ENCODE measurements at places on chromosomes 6 and 20. TPM values are rescaled to one million over a fixed set of nuclear protein-coding genes. Genes with fewer than 3 reads are reported as not detected.
A peak's percentile ranks its signal among the peaks of the same experiment; 100 is the strongest.

SLC13A3 gene
- 0.49 TPM for total RNA-seq

VSTM2L gene
- total RNA-seq: 3.3 TPM

CLPSL1 gene
- not detected for total RNA-seq

C6orf163 gene
- 1.2 TPM for total RNA-seq

APCDD1L gene
- 1.9 TPM for total RNA-seq

DUSP22 gene
- total RNA-seq: 73.8 TPM

CCM2L gene
- 5.8 TPM for total RNA-seq

ATP9A gene
- total RNA-seq: 34.6 TPM

NHSL1 gene
- 6.6 TPM for total RNA-seq

RNF217 gene
- total RNA-seq: 35.7 TPM

GRCh38 chr6:34332251-34333198 is 59.9 kb downstream of the NUDT3 start:
- no peak overlapping the region for H3K27ac ChIP-seq
- H3K4me3 ChIP-seq: no peak overlapping the region
- no peaks in the 10 kb centered on the region for H3K4me1 ChIP-seq
- H3K27me3 ChIP-seq: no peaks in the 10 kb centered on the region
- DNase-seq: no peak
- no peaks in the 10 kb centered on the region for H3K36me3 ChIP-seq

DNA sequence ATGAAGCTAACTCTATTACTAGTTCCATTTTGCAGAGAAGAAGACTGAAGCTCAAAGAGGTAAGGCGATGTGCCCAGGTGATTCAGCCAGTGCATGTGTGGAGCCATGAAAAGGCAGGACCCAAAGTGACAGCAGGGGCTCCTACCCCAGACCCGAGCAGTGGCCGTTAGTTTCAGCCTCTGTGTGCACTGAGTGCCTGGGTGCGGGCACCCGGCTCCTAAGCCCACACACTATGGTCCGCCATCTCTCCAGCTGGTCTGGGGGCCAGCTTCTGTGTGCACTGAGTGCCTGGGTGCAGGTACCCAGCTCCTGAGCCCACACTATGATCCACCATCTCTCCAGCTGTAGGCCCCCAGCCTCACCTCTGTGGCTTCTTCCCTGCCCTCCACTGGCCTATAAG is 123.5 kb upstream of the CST7 start:
- no peaks in the 10 kb centered on the region for H3K36me3 ChIP-seq
- H3K4me3 ChIP-seq: no peak overlapping the region
- no peaks in the 10 kb centered on the region for H3K4me1 ChIP-seq
- no peak overlapping the region for H3K27ac ChIP-seq

GRCh38 chr20:57532104-57532503 is 7.2 kb upstream of the CTCFL start:
- no peaks in the 10 kb centered on the region for H3K27me3 ChIP-seq
- H3K4me3 ChIP-seq: no peak overlapping the region
- H3K36me3 ChIP-seq: no peaks in the 10 kb centered on the region

DNA sequence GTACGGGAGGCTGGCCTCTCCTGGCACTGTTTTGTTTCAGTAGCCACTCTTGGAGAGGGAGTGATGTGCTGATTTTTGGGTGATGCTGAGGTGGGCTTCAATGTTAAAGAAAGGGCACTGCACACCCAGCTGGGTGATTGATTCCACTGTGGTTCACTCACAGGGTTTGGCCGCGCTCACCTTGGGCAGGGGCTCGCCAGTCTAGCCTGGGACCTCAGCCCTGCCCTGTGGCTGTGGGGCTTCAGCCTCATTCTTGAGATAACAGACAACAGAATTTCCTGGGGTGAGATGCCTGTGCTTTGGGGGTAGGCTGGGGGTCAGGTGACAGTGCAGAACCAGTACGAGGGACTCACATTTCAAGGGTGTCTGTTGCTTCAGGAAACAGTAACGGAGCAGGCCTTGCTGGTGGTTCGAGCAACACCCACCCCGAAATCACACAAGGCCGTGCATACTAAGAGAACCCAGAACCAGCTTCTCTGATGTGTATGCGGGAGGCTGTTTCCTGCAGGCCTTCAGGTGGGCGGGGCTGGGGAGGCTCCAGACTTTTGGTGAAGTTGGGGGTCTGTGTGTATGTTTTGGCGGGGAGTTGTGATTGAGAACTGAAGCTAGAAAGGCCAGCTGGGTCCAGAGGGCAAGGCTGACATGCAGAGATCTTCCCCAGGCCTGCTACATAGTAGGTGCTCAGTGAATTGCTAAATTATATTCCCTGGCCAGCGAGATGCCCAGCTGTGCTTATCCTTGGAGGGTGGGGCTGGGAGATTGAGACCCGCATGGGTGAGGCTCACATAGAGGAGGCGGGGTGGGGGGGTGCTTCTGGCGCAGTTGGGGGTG is 154.2 kb upstream of the RNF24 start:
- no peaks in the 10 kb centered on the region for H3K36me3 ChIP-seq
- H3K27ac ChIP-seq: no peak overlapping the region
- no peak for DNase-seq

- no peak overlapping the region for H3K4me3 ChIP-seq
- no peak for DNase-seq
- no peaks in the 10 kb centered on the region for H3K4me1 ChIP-seq
- H3K36me3 ChIP-seq: peaks cover 33% of the 10 kb centered on the region
Measured at GRCh38 chr20:43539975-43540672, 18.7 kb upstream of the SGK2 start.

DNA sequence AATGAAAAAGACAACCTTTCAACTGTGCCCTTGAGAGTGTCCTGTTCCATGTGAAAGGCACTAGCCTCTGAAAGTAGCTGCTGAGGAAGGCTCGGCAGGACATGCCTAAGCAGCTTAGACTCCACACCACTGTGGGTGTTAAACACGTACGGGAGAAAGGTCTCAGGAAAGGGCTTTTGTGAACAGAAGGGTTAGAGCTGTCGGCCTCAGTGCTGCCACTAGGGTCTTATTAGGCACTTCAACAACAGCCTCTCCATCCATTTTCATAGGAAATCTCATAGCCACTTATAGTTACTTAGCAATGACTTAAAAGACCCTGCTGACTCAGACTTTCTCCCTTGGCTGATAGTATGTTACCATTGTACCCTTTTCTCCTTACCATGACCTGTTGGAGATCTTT is 662.8 kb downstream of the TBC1D32 start:
- no peaks in the 10 kb centered on the region for H3K36me3 ChIP-seq
- DNase-seq: no peak
- H3K4me3 ChIP-seq: no peak overlapping the region
- H3K27me3 ChIP-seq: no peaks in the 10 kb centered on the region
- H3K27ac ChIP-seq: no peak overlapping the region

- H3K27me3 ChIP-seq: no peaks in the 10 kb centered on the region
- H3K4me3 ChIP-seq: no peak overlapping the region
- no peaks in the 10 kb centered on the region for H3K36me3 ChIP-seq
- DNase-seq: no peak
Measured at GRCh38 chr20:51442602-51443001, 99.9 kb downstream of the NFATC2 start.

GRCh38 chr20:50592282-50593004 is 82.3 kb downstream of the PTPN1 start:
- DNase-seq: peak; percentile 80
- peaks cover 20% of the 10 kb centered on the region for H3K27me3 ChIP-seq
- H3K4me1 ChIP-seq: peaks cover 24% of the 10 kb centered on the region
- H3K27ac ChIP-seq: peak overlapping the region; percentile 50
- H3K36me3 ChIP-seq: peaks cover 15% of the 10 kb centered on the region

DNA sequence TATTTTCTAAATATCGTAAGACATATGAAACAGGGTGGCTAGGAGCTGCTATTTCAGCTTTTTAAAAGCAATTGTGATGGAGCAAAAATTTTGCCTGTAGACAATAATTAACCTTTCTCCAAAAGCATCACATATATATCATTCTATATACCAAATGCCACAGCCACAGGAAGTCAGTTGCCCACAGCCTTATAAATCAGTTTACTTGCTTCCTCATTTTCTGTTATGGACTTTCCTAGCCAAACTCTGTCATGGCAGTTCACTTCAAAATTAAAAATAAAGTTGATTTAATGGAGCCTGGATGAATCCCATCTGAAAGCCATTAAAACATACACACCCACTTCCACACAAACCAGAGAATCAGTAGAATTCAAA is 93.4 kb upstream of the NHSL1 start:
- no peak for DNase-seq
- no peaks in the 10 kb centered on the region for H3K36me3 ChIP-seq
- H3K27me3 ChIP-seq: no peaks in the 10 kb centered on the region

GRCh38 chr6:54448617-54449016 is 140.4 kb downstream of the TINAG start:
- DNase-seq: no peak
- no peak overlapping the region for H3K4me3 ChIP-seq
- no peaks in the 10 kb centered on the region for H3K4me1 ChIP-seq
- H3K36me3 ChIP-seq: no peaks in the 10 kb centered on the region

GRCh38 chr20:60000271-60001042 is 42.2 kb downstream of the CDH26 start:
- H3K4me3 ChIP-seq: no peak overlapping the region
- no peak for DNase-seq
- no peaks in the 10 kb centered on the region for H3K27me3 ChIP-seq
- no peak overlapping the region for H3K27ac ChIP-seq

GRCh38 chr6:54100411-54101006 is 10.7 kb upstream of the MLIP start:
- H3K4me1 ChIP-seq: no peaks in the 10 kb centered on the region
- H3K36me3 ChIP-seq: no peaks in the 10 kb centered on the region
- H3K4me3 ChIP-seq: no peak overlapping the region
- H3K27ac ChIP-seq: no peak overlapping the region
- H3K27me3 ChIP-seq: no peaks in the 10 kb centered on the region
- no peak for DNase-seq

DNA sequence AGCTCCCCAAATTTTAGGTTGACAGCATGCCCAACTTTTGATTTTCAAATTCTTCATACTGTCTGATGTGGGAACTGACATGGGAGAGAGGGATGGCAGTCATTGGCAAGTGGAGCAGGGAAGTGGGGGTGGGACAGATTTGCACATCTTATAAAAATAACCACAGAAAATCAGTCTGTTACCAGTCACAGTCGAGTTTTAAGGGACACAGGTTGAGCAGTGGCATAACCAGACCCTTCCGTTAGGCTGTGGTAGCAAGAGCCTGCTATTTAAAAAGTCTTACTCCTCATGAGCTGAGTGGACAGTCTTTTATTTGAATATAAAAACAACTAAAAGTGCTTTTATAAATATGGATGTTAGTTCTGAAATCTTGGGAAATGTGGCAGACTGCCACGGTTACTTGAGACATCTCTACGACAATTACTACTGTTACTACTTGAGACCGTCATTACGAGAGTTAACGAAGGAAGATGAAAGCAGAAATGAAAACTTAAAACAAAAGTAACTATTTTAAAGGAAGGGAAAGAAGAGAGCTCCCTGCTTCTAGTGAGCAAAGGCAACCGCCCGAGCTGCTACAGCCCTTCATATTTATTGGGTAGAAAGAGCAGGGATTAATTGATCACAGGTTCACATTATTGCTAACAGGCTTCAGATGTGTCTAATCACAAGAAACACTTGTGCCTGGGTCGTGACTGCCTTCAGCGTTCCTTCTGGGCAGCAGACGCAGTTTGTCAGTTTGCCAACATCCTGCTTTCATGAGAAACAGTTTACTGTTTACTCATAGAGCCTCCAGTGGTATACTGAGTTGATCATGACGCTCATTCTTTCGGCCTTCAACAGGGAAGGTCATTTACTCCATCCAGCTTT is 71.3 kb downstream of the EFHC1 start:
- no peaks in the 10 kb centered on the region for H3K4me1 ChIP-seq
- no peaks in the 10 kb centered on the region for H3K36me3 ChIP-seq
- no peak overlapping the region for H3K27ac ChIP-seq
- no peak for DNase-seq

GRCh38 chr20:60332523-60332922 is 374.3 kb downstream of the CDH26 start:
- no peaks in the 10 kb centered on the region for H3K27me3 ChIP-seq
- DNase-seq: no peak
- no peak overlapping the region for H3K27ac ChIP-seq

DNA sequence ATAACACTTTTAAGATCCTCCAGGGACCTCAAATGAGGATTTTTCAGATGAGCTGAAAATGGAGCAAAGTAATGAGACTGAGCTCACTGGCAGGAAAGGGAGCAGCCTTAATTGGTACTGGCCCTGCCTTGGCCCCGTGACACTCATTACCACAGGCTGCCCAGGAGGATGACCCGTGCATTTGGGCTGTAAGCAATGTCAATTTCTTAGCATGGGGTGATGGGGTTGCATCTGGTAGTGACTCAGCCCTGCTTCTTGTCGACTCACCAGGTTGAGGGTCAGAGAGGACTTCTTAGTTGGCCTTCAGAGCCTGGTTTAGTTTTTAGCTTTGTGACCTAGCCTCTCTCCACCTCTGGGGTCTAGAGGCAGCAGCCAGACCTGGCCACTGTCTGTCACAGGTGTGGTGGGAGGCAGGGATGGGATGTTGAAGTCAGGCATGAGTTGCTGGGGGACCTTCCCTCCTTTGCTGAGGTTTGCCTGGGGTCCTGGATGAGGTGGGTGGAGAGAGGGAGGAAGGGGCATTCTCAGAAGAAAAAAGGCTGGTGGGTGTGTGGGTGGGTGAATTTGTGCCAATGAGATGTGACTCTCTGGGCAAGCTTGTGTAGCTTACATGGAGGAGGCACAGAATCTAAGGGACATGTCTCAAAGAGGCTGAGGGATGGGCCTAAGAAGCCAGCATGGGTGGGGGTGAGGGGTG is 25.9 kb upstream of the EPB41L1 start:
- H3K27ac ChIP-seq: no peak overlapping the region
- no peaks in the 10 kb centered on the region for H3K36me3 ChIP-seq
- H3K4me1 ChIP-seq: no peaks in the 10 kb centered on the region

DNA sequence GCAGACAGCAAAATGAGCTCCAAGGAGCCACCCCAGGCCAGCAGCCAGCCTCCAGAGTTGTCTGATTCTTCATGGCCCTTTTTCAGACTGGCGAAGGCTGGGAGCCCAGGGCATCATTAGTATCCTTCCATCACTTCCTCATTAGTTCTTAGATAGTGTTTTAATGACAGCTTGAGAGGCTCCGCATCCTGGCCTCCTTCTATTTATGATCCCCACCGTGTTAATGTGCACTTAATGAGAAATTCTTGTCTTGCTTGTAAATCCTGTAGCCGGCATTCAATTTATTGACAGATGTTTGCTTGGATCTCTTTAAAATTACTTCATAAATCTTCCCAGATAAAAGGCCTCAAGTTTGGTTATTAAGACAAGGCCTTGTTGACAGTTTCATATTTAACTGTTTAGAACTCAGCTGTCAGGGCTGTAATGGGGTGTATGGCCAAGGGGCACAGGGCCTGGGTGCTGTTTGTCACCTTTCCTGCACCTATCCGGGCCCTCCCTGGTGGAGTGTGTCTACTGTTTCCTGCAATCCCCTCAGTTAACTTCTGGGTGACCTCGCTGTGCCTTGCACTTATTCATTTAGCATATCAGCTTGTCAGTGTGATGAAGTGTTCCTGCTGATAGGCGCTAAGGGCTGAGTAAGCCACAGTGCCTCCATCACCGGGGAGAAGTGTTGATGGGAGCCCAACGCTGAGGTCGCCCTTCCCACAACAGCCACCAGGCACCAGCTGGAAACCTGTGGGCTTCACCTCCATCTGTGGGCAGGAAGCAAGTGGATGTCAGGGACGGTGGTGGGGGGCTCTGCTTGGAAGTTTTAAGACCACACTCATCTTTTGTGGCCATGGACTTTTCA is 169.3 kb downstream of the TSHZ2 start:
- H3K27me3 ChIP-seq: no peaks in the 10 kb centered on the region
- no peaks in the 10 kb centered on the region for H3K36me3 ChIP-seq
- H3K4me1 ChIP-seq: no peaks in the 10 kb centered on the region
- H3K4me3 ChIP-seq: no peak overlapping the region

GRCh38 chr20:57443349-57444265 is 52.4 kb downstream of the RBM38 start:
- peaks cover 74% of the 10 kb centered on the region for H3K4me1 ChIP-seq
- H3K27ac ChIP-seq: peak overlapping the region; percentile 99
- peak; percentile 82 for DNase-seq
- H3K27me3 ChIP-seq: no peaks in the 10 kb centered on the region

Measured in sigmoid colon (tissue), 7 donors.